ENCODE measurements at places on chromosomes 4 and X. TPM values are rescaled to one million over a fixed set of nuclear protein-coding genes. Genes with fewer than 3 reads are reported as not detected.
A peak's percentile ranks its signal among the peaks of the same experiment; 100 is the strongest.

SYTL5 gene
- 4.7 TPM for polyA plus RNA-seq

GRCh38 chrX:88584283-88584682, 162.7 kb upstream of the CPXCR1 start:
- no peak for DNase-seq

DNA sequence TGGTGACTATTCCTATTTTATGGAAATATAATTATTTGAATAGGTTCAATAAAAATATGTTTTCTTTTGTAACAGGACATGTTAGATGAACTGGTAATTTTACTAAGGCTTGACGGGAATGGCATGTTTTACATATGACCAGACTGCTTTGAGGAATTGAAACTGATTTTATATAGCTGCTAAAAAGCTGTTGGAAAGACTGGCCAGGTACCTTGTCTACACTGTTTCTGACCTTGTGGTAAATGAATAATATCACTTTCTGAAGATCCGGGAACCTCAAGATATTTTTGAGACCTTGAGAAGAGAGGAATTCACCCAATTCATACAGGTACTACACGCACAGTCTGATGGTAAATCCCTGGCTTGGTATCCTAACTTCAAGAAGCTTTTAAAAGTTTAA, 42.1 kb upstream of the USP46 start:
- DNase-seq, result no peak

GRCh38 chrX:50456712-50457484, 13.7 kb downstream of the DGKK start:
- DNase-seq, result no peak

DNA sequence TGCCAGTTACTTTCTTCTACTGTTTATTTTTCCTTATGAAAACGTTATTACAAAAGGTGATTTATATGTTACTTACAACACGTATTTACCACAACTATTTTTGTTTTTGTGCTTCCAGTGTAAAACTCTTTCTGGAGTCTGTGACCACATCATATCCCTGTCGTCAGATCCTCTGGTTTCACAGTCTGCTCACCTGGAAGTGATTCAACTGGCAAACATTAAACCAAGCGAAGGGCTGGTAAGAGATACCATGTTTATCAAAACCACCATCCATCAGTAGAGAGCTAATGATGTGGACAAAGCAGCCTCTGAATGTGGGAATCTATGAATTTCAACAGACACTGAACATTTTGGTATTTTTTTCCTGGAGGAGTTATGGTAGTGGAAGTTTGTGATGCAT, 116.1 kb downstream of the CNKSR2 start:
- DNase-seq, result no peak

FRMPD3 gene
- polyA plus RNA-seq, result 7.3 TPM

SPANXN3 gene
- not detected for polyA plus RNA-seq

MAGEB2 gene
- not detected for polyA plus RNA-seq

DNA sequence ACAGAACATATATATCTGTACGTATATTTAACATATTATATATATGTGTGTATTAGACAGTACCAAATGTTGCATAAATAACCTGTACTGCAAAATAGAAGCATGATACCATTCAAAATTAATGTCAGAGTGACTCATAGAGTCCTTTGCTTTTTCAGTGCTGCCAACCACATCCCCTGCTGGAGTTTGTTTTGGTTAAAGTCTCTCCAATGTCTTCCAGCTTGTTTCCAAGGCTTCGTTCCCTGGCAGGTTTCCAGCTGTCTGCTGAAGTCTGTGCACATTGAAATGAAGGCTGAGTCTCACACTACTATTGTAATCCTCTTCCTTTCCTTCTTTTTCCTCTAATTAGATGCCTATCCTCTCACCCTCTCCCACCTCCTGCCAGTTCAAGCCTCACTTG, 14.9 kb downstream of the NRK start:
- peak; percentile 51 for DNase-seq

DNA sequence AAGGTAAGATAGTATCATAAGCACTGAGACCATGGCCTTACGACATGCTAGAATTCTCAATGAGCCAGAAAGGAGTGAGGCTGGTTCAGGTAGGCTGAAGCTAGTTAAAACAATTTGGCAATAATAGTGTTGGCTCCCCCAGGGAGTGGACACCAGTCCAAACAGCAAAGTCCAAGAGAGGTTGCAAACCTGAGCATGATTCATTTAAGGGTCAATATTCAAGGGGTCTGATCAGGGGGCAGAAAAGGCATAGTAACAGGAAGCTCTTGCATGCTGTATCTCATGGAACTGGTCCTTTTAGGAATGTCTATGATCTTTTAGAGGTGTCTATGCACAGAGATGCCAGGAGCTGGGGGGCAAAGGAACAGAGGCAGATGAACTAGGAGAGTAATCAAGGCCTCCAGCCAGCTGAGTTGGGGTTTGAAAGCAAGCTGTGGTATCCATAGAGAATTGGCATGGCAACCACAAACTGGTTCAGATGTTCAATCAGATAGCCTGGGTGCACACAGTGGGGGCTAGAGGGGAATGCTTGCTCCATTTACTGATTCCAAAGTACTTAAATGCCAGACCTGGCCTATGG, 5.1 kb downstream of the GJB1 start:
- no peak for DNase-seq

DNA sequence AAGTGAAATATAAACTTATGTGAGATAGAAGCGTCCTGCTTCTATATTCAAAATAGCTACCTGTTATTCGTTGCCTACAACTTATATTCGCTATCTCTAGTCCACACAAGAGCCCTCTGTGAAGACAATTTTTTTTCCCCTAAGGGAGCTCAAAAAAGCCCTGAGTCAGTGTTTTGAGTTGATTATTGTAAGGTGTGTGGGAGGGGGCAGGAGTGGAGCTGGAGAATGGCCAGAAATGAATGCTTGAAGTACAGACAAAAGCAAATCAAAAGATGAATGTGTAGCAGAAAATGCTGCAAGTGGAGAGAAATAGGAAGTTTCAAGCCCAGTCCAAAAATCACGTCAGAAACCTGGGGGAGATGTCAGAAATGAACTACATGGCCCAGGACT, 655.0 kb upstream of the LCORL start:
- DNase-seq, result no peak

TRAM1L1 gene
- 13.7 TPM for polyA plus RNA-seq

- no peak for DNase-seq
Measured at GRCh38 chr4:123776267-123776666, 379.7 kb downstream of the SPRY1 start.

Measured in right lung (tissue), 10 donors.